Fibroblast of skin of left quadriceps (primary cell): ENCODE measurements at places on chromosomes 4 and X.

DNA sequence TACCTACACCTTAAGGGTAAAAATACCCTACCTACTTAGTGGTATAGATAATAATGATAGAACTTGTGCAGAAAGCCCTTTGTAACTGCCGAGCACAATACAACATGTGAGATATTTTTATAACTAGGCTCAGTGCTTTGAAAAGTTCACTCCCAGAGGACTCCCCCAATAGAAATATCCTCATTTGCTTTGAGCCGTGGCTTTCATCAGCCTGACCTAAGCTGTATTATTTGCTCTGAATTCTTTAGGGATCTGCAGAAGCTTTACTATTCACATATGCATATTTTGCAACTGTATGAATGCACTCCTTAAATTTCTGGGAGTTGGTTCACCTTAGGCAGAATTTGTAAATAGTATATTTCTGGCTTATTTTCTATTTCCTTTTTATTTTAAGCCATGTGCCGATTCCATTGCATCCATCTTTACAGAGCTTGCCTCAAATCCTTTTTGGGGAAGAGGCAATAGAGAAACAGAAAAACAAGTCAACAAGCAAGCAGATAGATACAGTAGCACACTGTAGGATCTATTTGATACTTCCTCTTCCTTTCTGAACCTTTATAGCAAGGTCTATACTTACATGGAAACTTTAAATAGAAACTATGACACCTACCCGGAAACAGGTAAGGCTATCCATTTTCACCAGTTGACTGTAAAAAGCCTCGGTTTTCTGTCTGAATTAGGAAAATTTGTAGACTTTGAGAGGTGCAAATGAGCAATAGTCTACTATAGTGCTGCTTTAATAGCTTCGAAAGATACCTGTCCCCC lies 242.5 kb upstream of the VCX3A start:
- no peak for DNase-seq

- no peak for DNase-seq
These were observed 146.0 kb downstream of the PJA1 start for GRCh38 chrX:69019073-69019890.

GRCh38 chrX:137290011-137290410 lies 256.2 kb upstream of the GPR101 start:
- no peak for DNase-seq

GRCh38 chr4:105415281-105415744 lies 58.5 kb downstream of the PPA2 start:
- DNase-seq: no peak

DNA sequence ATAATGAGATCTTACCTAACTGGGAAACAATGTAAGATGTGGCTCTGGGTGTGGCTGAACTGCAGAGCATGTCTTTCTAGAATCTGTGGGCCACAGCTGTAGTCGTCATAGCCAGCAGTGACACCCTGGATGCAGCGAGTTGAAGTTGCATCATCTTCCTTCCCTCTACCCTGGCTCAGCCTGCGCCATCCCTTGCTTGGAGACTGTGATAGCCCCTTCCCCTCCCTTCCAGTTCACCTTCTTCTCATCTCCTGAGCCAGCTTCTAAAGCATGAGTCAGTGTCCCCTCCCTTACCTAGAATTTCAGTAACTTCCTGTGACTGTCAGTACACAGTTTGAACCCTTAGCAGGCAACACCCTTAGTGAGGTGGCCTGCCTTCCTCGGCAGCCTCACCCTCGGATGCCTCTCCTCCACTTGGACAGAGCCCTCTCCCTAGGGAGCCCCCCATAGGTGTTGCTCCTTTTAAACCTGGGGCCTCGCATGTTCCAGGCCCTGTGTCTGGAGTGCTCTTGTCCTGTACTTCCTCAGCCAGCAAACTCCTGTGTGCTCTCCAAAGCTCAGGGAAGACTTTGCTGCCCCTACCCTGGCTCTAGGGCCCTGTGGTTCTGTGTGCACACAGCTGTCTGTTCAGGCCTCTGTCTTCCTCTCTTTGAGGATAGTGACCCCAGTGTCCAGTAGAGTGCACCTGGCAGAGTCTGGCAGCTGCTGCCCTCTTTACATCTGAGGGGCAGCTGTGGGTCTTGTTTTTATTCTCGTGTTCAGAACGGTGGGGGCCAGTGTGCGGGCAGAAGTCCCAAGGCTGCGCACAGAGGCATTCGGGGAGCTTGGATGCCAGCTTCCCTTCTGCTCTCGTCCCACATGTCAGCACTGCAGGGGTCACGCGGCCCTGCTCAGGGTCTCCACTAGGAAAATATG lies 43.7 kb upstream of the TADA2B start:
- no peak for DNase-seq

DNA sequence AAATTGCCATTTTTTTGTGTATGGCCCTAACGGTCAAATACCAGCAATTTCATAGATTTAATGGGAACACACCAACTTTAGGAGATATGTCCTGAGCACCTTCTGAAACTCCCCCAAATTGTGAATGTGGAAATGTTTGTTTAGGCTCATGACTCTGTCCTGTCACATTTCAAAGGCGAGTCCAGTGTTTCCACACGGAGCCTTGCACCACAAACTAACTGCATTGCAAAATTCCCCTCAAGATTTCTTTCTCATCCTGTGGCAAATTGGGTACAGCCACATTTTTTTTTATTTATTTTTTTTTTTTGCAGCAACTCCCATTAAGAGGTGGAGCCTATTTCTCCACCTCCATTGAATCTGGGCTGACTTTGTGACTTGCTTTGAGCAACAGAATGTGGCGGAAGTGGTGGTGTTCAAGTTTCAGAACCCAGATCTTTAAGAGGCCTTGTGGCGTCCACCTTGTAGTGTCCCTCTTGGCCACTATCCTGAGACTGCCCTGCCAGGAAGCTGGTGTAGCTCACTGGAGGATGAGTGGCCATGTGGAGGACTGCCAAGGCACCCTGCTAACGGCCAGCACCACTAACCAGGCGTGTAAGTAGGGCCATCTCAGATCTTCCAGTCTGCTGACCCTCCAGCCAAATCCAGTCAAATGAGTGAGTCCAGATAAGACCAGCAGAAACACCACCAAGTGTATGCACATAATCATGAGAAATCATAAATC lies 172.4 kb upstream of the SCML1 start:
- no peak for DNase-seq

DNA sequence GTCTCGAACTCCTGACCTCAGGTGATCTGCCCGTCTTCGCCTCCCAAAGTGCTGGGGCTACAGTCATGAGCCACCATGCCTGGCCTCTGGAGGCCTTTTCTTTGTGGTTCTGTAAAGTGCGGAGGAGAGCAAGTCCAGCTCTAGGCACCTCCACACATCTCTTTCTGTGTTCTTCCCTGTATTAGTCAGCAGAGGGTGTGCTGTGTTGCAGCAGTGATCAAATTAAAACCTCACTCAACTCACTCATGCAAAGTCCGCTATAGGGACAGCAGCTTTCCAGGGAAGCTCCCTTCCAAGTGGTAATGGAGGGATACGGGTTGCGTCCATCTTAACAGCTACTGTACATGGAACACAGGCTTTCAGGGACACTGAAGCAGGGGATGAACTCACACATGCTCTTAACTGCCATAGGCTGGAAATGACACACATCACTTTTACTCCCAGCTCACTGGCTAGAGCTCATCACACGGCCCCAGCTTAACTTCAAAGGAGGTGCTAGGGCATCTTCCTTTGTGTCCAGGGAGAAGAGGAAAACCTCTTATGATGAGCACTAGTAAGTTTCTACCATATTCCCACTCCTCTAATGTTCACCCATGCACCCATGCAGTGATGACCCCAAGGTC lies 36.0 kb upstream of the CCNG2 start:
- no peak for DNase-seq

GRCh38 chrX:36957425-36958328 lies 50.5 kb upstream of the FAM47C start:
- no peak for DNase-seq

GRCh38 chr4:20091781-20092180 lies 159.9 kb upstream of the SLIT2 start:
- no peak for DNase-seq

GRCh38 chr4:31183256-31183655 lies 463.1 kb downstream of the PCDH7 start:
- DNase-seq: no peak

DNA sequence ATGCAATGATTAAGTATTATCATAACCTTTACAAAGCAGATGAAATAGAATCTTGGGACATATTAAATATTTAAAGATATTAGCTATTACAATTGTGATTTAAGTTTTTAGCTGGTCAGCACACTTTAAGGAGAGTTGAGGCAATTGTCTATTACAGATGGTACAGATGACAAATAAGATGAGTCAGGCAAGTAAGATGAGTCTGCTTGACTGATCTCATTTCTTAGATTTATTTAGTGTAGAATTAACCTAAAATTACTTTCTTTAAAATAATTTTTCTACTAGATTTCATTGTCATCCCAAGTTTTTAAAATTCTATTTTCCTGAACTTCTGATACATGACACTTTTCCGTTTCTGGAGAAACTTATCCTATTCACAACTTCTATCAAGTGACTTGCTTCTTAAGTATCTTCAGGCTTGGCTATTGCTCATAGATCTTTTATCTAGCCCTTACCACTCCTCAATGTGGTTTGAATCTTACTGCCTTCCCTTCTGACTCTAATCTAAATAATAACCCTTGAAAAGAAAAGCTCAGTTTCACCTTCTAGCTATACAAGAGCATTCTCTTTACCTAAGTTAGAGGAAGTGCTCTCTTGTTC lies 32.9 kb downstream of the CXCL1 start:
- peak; percentile 36 for DNase-seq

GRCh38 chr4:122539861-122540465 lies 80.9 kb downstream of the IL21 start:
- no peak for DNase-seq

DNA sequence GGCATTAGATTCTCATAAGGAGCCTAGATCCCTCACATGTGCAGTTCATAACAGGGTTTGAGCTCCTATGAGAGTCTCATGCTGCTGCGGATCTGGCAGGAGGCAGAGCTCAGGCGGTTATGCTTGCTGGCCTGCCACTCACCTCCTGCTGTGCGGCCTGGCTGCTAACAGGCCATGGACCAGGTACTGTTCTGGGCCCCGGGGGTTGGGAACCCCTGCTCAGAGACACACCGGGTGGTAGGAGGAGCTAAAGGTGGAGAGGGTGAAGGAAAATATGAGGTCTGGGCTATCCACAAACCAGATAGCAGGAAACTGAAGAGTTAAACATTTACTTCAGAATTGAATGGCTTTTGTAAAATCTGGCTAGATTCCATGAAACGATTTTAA lies 5.9 kb upstream of the F11 start:
- no peak for DNase-seq

DNA sequence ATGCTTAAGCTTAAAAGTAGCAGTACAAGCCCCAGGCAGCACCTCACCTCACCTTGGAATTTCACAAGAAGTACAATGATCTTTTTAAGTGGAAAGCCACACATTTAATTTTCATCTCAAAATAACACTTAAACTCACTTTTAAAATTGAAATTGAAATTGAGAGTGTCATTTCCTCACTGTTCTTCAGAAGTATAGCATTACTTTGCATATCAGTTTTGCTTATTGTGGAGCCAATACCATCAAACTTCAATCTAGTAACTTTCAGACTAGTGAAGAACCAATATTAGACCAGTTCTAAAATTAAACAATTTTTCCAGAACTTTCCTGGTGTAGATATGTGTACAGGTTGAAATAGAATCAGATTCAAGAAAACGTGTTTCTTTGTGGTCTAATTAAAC lies 242.4 kb downstream of the NDST4 start:
- DNase-seq: no peak

- DNase-seq: peak; percentile 32
These were observed 119.6 kb downstream of the CBLL2 start for GRCh38 chrX:22392133-22392948.

DNA sequence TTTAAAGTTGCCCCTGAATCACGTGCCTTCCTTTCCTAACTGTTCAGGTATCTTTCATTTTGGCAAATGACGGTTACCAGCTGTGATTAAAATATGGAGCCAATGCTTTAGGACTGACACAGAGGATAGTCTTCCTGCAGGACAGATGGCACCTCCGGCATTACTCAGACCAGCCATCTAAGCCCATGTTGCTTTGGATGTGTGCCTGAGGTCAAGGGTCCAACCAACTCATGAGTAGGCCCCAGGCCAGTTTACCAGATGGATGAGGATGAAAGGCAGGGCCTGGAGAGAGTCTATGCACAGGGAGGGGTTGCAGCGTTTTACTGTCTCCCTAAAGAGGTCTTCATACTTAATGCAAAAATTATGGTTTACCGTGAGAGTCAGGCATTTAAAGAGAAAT lies 174.0 kb upstream of the GATB start:
- no peak for DNase-seq

GRCh38 chr4:47784222-47784621 lies 53.6 kb downstream of the CORIN start:
- DNase-seq: no peak

- DNase-seq: no peak
These were observed 60.7 kb downstream of the ABCG2 start for GRCh38 chr4:88097781-88098180.

DNA sequence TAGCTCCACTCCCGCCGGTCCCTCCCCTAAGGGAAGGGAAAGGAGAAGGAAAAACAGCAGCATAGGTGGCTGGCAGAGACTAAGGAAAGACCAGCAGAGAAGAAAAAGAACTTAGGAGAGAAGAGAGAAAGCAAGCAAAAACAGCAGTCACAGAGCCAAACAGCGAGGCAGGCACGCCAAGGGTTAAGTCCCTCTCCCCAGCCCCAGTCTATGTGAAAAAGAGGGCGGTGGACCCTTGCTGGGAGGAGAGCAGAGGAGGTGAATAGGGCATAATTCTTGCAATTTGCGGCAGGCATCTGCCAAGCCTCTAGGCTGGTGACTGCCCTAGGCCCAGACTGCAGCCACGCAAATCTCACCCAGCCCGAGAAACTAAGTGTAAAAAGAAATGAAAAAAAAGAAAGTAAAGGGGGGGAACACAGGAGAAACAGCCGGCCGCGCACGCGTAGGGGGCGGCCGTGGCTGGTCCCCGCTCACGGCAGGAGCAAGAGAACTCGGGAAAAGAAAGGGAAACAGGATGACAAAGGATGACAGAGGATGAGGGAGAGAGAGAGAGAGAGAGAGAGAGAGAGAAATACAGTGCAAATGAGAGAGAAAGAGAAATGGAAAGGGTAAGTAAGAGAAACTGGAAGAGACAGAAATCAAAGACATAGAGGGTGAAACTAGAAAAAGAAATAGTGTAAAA lies 48.6 kb downstream of the MAGEA9 start:
- no peak for DNase-seq

DNA sequence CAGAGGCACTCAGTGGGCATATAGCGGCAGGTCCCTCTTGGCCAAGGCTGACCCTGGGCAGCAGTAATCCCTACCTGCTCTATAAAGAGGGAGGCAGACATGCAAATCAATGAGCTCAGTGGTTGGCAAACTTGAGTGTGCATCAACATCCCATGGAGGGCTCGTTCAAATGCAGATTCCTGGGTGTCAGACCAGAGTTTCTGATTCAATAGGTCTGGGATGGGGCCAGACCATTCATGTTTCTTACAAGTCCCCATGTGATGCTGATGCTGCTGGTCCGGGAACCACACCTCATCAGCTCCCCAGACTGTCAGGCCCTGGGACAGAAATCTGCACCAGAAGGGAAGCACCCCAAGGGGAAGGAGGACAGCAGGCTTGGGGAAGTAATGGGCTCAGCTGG lies 38.9 kb upstream of the HMGB3 start:
- no peak for DNase-seq

DNA sequence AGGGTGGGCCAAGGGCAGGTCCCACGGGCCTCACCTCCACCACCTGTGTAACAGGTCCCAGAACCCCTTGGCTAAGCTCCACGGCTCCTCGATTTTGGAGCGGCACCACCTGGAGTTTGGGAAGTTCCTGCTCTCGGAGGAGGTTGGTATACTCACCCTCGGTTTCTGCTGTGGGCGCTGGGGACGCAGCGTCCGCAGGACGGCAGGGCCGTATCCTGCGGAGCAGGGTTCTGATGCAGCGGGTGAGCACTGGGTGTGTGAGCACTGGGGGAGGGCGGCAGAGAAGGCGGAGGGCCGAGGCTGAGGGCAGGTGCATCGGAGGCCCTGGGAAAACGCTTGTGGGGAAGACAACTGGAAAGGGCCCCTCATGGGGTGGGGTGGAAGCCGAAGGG lies 11.0 kb downstream of the ATP5ME start:
- no peak for DNase-seq
